ENCODE measurements at places on chromosomes 4 and X.

DNA sequence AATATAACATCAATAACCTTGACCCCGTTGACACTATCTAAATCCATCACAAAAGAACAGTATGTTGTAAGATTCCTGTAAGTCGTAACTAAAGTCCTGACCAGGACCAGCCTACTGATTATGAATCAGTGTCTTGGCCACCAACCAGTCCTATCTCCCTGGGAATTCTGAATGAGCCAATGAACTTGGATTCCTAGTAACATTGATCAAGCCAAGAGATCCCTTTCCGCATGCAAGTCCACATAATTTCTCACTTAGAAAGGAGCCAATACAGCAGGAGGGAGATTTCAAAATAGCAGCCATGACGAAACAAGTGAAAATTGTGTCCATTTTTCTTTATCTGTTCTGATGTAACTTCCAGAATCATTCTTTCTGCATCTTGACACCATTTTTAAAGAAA is 9.5 kb downstream of the XPNPEP2 start:
- no peak for DNase-seq

GRCh38 chrX:22690116-22690515 is 309.6 kb upstream of the DDX53 start:
- no peak for DNase-seq

- DNase-seq: no peak
These were observed 228.0 kb downstream of the RASL11B start for GRCh38 chr4:53089936-53090729.

GRCh38 chr4:168421055-168421454 is 59.2 kb downstream of the DDX60L start:
- DNase-seq: no peak

- DNase-seq: no peak
These were observed 45.6 kb downstream of the SPATA4 start for GRCh38 chr4:176149680-176150355.

GRCh38 chr4:24640366-24640765 is 56.0 kb upstream of the DHX15 start:
- no peak for DNase-seq

DNA sequence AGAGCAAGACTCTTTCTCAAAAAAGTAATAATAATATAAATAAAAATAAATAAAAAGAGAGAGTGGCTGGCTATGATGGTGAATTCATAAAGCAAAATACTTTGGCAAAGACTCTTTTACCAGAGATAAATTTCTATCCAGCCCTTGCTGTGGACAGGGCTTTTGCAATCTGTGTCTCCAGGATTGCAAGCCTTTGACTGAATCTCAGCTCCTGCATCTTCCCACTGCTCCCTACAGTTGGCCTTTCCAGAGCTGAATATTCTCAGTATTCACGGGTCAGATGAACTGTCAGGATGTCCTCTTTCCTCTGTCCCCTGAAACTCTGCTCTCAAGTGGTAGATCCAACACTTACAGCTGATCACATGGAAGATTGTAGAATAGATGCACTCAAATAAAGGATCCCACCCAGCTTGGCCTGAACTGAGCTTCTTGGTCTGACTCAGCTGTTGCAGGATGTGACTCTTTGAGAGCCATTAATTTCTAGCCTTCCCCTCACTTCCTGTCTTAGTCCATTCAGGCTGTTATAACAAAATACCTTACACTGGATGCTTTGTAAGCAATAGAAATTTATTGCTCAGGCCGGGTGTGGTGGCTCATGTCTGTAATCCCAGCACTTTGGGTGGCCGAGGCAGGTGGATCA is 123.4 kb upstream of the GUCY1A1 start:
- no peak for DNase-seq

DNA sequence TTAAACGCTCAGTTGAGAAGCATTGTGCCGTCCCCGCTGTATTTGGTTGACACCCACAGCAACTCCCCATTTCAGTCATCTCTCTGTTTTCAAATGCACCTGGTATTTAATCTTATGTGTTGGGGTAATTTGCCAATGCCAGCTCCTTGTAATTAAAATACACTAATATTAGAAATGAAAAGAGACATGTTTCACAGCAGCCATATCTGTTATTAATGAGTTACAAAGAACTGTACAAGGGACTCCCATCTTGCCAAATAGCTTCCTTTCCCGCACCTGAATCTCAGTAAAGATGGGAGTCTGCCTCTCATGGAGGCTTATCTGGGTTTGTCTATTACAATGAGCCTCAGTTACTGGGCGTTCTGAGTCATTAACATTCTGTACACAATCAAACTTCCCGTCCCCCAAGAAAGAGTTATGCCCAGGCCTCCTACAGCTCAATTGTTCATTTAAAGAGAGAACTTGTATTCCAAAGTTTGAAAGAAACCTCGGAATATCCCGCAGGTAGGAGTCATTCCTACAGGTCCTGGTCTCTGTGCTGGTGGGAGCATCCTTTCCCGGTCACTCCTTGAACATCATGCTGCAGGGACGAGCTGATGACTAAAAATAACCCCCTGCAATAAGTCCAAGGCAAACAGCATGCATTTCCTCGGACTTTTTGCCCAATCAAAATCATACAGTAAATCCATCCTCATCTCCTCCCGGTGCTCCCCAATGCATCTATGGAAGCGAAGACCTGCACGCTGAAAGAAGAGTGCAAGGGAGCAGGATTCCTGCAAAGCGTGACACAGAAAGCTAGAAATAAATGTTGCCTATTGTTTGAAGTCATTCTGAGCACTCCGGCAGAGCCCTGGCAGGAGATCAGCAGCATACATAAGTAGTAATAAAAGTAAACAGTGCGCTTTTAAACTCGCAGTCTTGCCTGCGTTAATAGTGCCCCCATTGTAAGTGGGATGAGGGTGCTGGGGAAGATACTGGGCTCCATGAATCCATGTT is 926 bp downstream of the NDP start:
- no peak for DNase-seq

GRCh38 chr4:156137679-156138473 is 184.2 kb upstream of the CTSO start:
- DNase-seq: no peak

DNA sequence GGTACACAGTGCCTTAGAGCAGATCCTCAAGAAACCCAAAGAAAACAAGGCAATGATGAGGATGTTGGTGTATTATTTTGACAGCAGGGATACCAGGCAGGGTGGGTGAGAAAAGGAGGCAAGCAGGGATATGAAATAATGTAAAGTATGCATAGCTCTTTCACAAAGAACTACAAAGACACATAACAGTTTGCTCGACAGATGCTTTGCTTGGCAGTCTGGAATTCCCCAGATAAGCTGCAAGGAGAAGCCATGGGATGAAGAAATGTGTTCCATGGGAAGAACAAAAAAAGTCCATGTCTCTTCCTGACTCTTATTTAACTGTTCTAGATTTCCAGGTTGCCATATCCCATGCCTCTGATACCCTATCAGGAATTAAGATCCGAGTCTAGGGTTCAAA is 75.4 kb downstream of the FAM13A start:
- no peak for DNase-seq

- no peak for DNase-seq
These were observed 125.0 kb downstream of the BMPR1B start for GRCh38 chr4:94882756-94883155.

- DNase-seq: no peak
These were observed 185.7 kb upstream of the HS3ST1 start for GRCh38 chr4:11614426-11614825.

- DNase-seq: no peak
These were observed 316.6 kb upstream of the BOD1L1 start for GRCh38 chr4:13944095-13944511.

DNA sequence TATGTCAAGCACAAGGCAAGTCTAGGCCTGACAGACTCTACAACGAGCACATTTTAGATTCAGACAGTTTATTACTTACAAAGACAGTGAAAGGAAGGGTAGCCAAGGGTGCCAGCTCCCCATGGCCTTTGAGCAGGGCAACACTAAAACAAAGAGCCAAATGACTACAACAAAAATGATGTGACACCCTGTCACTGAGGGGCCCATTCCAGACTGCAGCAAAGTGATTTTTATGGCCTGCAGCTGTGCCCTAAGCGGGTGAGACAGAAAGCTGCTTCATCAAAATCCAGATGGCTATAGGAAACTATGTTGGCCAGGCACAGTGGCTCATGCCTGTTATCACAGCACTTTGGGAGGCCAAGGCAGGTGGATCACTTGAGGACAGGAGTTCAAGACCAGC is 13.4 kb upstream of the RP2 start:
- DNase-seq: no peak

DNA sequence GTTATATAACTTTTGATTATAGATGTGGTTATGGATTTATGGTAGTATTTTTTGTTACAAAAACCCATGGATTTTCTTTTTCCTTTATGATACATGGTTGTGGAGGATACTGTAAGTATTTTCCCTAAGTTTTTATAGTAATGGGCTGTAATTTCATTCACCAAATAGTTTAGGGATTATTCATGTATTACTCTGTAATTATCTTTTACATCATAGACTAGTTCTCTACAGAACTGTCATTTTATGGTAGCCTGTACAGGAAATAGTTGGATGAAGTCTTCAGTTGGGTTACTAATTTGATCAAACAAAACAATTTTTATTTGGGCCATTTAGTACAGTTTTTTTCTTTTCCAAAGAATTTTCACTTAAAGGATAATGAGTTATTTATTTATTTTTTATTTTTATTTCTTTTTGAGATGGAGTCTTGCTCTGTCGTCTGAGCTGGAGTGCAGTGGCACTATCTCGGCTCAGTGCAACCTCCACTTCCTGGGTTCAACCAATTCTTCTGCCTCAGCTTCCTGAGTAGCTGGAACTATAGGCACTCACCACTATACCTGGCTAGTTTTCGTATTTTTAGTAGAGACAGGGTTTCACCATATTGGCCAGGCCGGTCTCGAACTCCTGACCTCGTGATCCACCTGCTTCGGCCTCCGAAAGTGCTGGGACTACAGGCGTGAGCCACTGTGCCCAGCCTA is 42.1 kb downstream of the RBPJ start:
- DNase-seq: no peak

- DNase-seq: no peak
These were observed 29.6 kb downstream of the ADH7 start for GRCh38 chr4:99405433-99406115.

- DNase-seq: no peak
These were observed 6.2 kb upstream of the HPSE start for GRCh38 chr4:83340692-83341343.

DNA sequence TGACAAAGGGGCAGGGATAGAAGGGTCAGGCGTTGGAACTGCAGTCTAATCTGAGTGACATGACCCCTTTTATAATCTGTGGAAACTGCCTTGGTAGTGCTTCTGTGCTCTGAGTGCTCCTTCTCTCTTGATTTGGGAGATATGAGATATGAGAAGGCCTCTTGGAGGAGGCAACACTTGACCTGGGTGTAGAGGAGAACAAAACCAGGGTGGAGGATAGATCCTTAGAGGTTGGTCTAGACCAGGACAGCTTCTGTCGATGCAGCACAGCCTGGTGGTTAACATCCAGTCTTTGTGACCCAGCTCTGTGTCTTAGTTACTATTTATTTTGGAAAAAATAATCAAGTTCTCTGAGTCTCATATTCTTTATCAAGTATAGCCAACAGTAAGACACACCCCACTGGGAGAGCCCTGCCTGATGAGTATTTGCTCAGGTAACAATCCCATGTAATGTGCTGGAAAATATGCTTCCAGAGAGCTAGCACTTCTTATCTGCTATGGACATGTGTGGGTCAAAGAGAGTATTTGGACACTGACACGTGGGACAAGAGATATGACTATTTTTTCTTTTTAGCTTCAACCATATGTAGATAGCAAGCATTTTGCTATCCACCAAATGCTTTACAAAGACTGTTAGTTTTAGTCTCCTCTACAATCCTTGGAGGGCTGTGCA is 9.1 kb downstream of the USP51 start:
- no peak for DNase-seq

GRCh38 chr4:99679204-99679603 is 21.6 kb upstream of the C4orf54 start:
- DNase-seq: no peak

GRCh38 chrX:3066555-3066954 is 25.3 kb downstream of the ARSF start:
- no peak for DNase-seq

DNA sequence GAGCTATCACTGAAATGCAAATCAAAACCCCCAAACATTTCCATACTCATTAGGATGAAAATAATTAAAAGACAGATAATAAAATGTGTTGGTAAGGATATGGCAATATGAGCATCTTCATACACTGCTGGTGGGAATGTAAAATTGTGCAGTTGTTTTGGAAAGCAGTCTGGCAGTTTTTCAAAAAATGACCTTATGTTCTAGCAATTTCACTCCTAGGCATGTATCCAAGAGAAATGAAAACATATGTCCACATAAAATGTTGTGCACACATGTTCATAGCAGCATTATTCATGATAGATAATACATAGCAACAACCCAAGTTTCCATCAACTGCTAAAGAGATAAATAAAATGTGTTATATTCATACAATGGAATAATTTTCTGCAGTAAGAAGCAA is 14.8 kb upstream of the GPRASP2 start:
- DNase-seq: no peak

DNA sequence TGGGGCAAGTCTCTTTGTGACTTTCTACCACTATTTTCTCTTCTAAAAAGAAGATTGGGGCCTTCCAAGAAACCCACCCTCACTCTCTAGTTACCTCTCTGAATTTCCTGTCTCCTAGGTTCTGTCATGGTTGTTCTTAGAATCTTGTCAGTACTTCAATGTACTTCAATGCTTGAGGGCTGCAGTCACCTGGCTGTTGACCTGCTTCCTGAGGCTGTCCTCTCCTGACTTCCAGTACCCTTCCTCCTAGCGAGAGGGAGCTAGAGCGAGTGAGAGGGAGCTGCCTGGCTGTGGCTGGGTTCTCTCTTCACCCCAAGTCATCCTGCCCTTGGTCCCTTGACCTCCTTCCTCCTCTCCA is 17.7 kb downstream of the CD99L2 start:
- DNase-seq: no peak

- DNase-seq: no peak
These were observed 117.3 kb downstream of the FAM133A start for GRCh38 chrX:93791304-93791703.

- DNase-seq: no peak
These were observed 5.7 kb downstream of the TCEANC start for GRCh38 chrX:13658602-13659001.

GRCh38 chr4:7186031-7186430 is 6.3 kb upstream of the SORCS2 start:
- DNase-seq: no peak

GRCh38 chr4:86977621-86978184 is 42.9 kb downstream of the AFF1 start:
- no peak for DNase-seq

- DNase-seq: no peak
These were observed 23.7 kb upstream of the FAM47B start for GRCh38 chrX:34918856-34919255.

- no peak for DNase-seq
These were observed 2361.2 kb downstream of the ARAP2 start for GRCh38 chr4:33883111-33883510.

Data from stimulated activated CD8-positive, alpha-beta memory T cell treated with anti-CD3 and anti-CD28 coated beads, Interleukin-12 subunit alpha, Interleukin-12 subunit beta, amount 100 ng/mL, for 4 hours (primary cell).